Activated CD4-positive, CD25-positive, alpha-beta regulatory T cell treated with anti-CD3 and anti-CD28 coated beads, Interleukin-2, amount 50 U/mL, for 24 hours (primary cell): ENCODE measurements at places on chromosomes 5 and 9.

DNA sequence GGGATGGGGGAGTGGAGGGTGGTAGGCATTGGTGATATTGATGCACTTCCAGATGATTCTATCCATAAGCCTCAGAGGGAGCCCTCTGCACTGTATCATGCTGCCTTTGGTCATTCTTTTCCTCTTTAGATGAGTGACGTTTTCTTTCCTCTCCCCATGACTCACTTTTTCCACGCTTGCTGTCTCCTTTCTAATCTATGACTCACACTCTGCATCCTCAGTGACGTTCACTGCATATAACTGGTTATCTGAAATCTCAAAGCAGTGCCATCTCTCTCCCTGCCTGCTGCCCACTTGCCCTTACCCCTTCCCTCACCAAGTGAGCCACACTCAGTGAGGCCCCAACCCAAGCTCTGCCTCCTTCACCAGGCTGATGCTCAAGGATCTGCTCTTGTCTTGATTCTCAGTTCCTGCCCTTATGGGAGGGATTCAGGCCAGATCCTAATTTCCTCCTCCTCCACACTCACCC lies 31.6 kb downstream of the PTGS1 start:
- peak; percentile 80 for ATAC-seq

DNA sequence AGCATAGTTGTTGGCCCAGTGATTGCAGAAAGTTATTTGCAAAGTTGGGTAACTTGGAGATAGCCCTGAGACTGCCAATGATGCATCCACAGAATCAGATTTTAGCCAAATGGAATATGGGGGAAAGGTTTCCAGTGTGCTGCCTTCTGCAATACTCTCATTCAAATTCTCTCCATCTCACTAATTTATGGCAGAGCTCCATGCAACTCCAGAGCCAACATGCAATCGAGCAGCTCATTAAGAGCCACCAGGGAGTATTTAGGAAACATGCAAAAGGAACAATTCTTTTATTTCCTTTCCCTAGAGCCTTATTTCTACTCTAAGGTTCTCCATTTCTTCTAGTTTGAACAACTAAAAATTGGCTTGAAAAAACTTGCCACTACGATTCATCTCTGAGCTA lies 135.9 kb upstream of the MARCHF11 start:
- ATAC-seq: no peak

DNA sequence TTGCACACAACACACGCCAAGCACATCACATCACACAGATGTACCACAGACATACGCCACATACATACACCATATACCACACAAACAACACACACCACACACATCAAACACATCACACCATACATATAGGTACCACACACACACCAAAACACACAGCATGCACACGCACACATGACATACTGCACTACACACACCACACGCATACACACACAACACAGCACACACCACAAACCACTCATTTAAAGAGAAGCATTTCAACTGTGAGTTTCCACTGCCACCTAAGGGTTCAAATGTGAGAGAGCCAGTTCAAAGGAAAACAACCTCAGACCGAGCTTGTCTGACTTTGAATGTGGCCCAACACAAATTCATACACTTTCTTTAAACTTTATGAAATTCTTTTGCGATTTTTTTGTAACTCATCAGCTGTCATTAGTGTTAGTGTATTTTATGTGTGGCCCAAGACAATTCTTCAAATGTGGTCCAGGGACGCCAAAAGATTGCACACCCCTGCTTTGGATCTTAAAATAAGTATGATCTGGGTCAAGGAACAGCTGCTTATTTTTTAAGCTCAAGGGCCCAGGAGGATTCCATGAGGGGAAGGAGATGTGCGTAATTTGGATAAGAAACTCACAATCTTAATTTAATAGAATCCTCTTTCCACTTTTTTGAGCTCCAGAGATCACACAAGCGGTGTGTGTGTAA lies 494.6 kb downstream of the GADD45G start:
- ATAC-seq: no peak

GRCh38 chr9:97675655-97676054 lies 21.5 kb downstream of the XPA start:
- ATAC-seq: no peak

GRCh38 chr9:126756876-126757415 lies 47.9 kb upstream of the ZBTB43 start:
- no peak for ATAC-seq
